A549 treated with AZD2906 at 1 μM for 4 hours (cell line): ENCODE measurements at places on chromosomes 16 and 17. TPM values are rescaled to one million over a fixed set of nuclear protein-coding genes. Genes with fewer than 3 reads are reported as not detected.

The MLKL gene
- total RNA-seq, result 39.2 to 45.0 TPM (median 41.1 TPM) in 5 replicates

The PLK1 gene
- 143 to 166 TPM (median 159 TPM) in 5 replicates for total RNA-seq

The RAB26 gene
- 1.9 to 4.4 TPM (median 3.3 TPM) in 5 replicates for total RNA-seq

The PIGW gene
- 22.5 to 27.3 TPM (median 22.9 TPM) in 5 replicates for total RNA-seq

The COPZ2 gene
- 12.0 to 20.8 TPM (median 16.8 TPM) in 5 replicates for total RNA-seq

The KCNH6 gene
- not detected in 5 replicates for total RNA-seq

The TAT gene
- 0.03 to 0.15 TPM (median 0.05 TPM) in 4 of 5 replicates, not detected in the other for total RNA-seq

The NATD1 gene
- total RNA-seq, result 3.4 to 4.3 TPM (median 3.7 TPM) in 5 replicates

The KSR1 gene
- total RNA-seq, result 10.5 to 18.0 TPM (median 14.2 TPM) in 5 replicates

The TUBG2 gene
- 15.2 to 22.9 TPM (median 20.9 TPM) in 5 replicates for total RNA-seq

The CDR2L gene
- 72.0 to 93.7 TPM (median 89.5 TPM) in 5 replicates for total RNA-seq

The TERB1 gene
- total RNA-seq, result 0.05 TPM in 1 of 5 replicates, not detected in the others

The CMTM1 gene
- total RNA-seq, result 1.1 to 1.6 TPM (median 1.5 TPM) in 5 replicates

The GPR142 gene
- not detected in 5 replicates for total RNA-seq

The SP6 gene
- total RNA-seq, result 7.6 to 7.8 TPM (median 7.7 TPM) in 5 replicates

The CDH13 gene
- 0.01 TPM in 1 of 5 replicates, not detected in the others for total RNA-seq

The SDK2 gene
- total RNA-seq, result 1.3 to 1.7 TPM (median 1.5 TPM) in 5 replicates

The NPIPB2 gene
- 1.8 to 2.6 TPM (median 2.3 TPM) in 5 replicates for total RNA-seq

The BCO1 gene
- 0.66 to 1.4 TPM (median 0.82 TPM) in 5 replicates for total RNA-seq

The SLC52A1 gene
- total RNA-seq, result 0.38 to 0.99 TPM (median 0.79 TPM) in 5 replicates

The CUEDC1 gene
- total RNA-seq, result 48.2 to 60.2 TPM (median 50.5 TPM) in 5 replicates

The TNP2 gene
- not detected in 5 replicates for total RNA-seq

The KRT39 gene
- not detected in 5 replicates for total RNA-seq

The KRTAP4-5 gene
- not detected in 5 replicates for total RNA-seq

The TPSD1 gene
- total RNA-seq, result not detected in 5 replicates

The MT1H gene
- not detected in 5 replicates for total RNA-seq

The SOST gene
- total RNA-seq, result 0.03 TPM in 1 of 5 replicates, not detected in the others

The ZSCAN10 gene
- 0.03 to 0.05 TPM in 2 of 5 replicates, not detected in the others for total RNA-seq

The KCNJ18 gene
- total RNA-seq, result 0.03 to 0.07 TPM (median 0.05 TPM) in 4 of 5 replicates, not detected in the other
